ENCODE measurements at places on chromosomes 3 and 15. TPM values are rescaled to one million over a fixed set of nuclear protein-coding genes. Genes with fewer than 3 reads are reported as not detected.

Gene PRC1
- 133 TPM for total RNA-seq

Gene MOBP
- total RNA-seq = not detected

Gene RLBP1
- not detected for total RNA-seq

Gene KLHL40
- not detected for total RNA-seq

Gene SLC2A2
- not detected for total RNA-seq

Gene TEX55
- not detected for total RNA-seq

Gene P2RY13
- total RNA-seq = not detected

Gene CFAP20DC
- 1.8 TPM for total RNA-seq

Gene GAP43
- total RNA-seq = not detected

Gene PLSCR2
- total RNA-seq = not detected

Gene FHIT
- 12.2 TPM for total RNA-seq

Gene CFAP91
- total RNA-seq = 1.6 TPM

Gene NLGN1
- not detected for total RNA-seq

Gene SI
- total RNA-seq = not detected

Gene CHRM5
- total RNA-seq = not detected

Gene STRA6
- not detected for total RNA-seq

Gene STIMATE
- total RNA-seq = 13.6 TPM

Gene ABHD2
- 40.1 TPM for total RNA-seq

Gene FBXL22
- total RNA-seq = 0.74 TPM

Gene CFAP100
- total RNA-seq = not detected

Gene USP50
- total RNA-seq = not detected

Gene GPR27
- total RNA-seq = 0.32 TPM

Gene TM6SF1
- total RNA-seq = 0.54 TPM

Gene TMCO5A
- not detected for total RNA-seq

Gene CRELD1
- total RNA-seq = 36.7 TPM

Gene CCDC54
- not detected for total RNA-seq

Gene VEPH1
- total RNA-seq = not detected

Data from activated T-helper 17 cell treated with anti-CD3 and anti-CD28 coated beads, Interleukin-2, amount 50 U/mL, for 72 hours (primary cell).